ENCODE measurements at places on chromosomes 6 and 20. TPM values are rescaled to one million over a fixed set of nuclear protein-coding genes. Genes with fewer than 3 reads are reported as not detected.

The TBCC gene
- total RNA-seq: 30.3 TPM

The MUC21 gene
- total RNA-seq: not detected

The PAK5 gene
- total RNA-seq: under 0.01 TPM

The BFSP1 gene
- total RNA-seq: 2.7 TPM

The SLC13A3 gene
- 6.1 TPM for total RNA-seq

The CAPN11 gene
- total RNA-seq: not detected

The OR12D3 gene
- total RNA-seq: not detected

The SDC4 gene
- total RNA-seq: 122 TPM

The EYA4 gene
- total RNA-seq: 8.1 TPM

The DNMT3B gene
- total RNA-seq: 4.0 TPM

The CAP2 gene
- 2.7 TPM for total RNA-seq

The SPATA25 gene
- total RNA-seq: 0.15 TPM

The TBXT gene
- total RNA-seq: not detected

The GNAS-AS1 gene
- 1.2 TPM for total RNA-seq
